Temporal lobe (tissue), 4 donors: ENCODE measurements at places on chromosomes 11 and 22. TPM values are rescaled to one million over a fixed set of nuclear protein-coding genes. Genes with fewer than 3 reads are reported as not detected.

Gene GLYAT
- total RNA-seq: 0.25 TPM

Gene MMP1
- total RNA-seq: not detected

Gene IL10RA
- 1.2 TPM for total RNA-seq

Gene NLRP14
- total RNA-seq: 0.49 TPM

Gene VPS37C
- 3.4 TPM for total RNA-seq

Gene RIBC2
- total RNA-seq: 0.25 TPM

Gene APOBEC3G
- 0.74 TPM for total RNA-seq

Gene C11orf42
- not detected for total RNA-seq

Gene TIGD3
- total RNA-seq: 3.0 TPM

Gene OR5B21
- not detected for total RNA-seq

Gene FBLN1
- total RNA-seq: 39.3 TPM

Gene SLC25A45
- 0.74 TPM for total RNA-seq
